Dermis blood vessel endothelial cell (primary cell): ENCODE measurements at places on chromosomes 6 and 20. TPM values are rescaled to one million over a fixed set of nuclear protein-coding genes. Genes with fewer than 3 reads are reported as not detected.

DNA sequence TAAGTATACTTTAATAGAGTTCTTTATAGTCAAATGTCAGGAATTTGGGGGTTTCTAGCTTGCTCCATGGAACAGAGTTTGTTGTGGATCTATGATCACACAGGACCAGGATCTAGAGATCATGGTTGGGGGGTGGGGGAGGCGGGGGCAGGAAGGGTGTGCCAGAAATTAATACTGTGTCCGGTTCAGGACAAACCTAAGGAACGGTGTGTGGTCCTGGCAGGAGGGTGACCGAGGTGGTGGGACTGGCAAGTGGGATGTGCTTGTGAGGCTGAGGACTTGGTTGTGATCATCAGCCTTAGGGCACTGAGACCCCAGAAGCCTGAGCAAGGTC is 27.9 kb downstream of the GSTA3 start:
- DNase-seq, result no peak

DNA sequence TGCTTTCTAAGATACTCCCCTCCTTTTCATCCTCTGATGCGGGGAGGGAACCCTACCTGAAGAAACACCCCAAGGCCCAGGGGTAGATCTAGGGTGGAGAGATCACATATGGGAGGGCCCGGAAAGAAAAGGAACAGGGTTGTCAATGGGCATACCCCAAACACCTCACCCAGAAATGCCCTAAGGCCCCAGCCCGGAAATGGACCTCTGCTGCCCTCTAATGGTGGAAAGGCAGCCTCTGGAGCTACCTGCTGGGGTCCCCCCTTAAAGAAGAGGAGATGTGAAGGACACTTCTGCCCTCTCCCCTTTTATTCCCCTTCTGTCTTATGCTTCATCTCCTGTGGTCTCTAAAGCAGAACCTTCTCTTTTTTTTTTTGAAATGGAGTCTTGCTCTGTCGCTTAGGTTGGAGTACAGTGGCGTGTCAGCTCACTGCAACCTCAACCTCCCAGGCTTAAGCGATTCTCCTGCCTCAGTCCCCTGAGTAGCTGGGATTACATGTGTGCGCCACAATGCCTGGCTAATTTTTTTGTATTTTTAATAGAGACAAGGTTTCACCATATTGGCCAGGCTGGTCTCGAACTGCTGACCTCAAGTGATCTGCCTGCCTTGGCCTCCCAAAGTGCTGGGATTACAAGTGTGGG is 458 bp upstream of the ARMC12 start:
- DNase-seq, result peak; percentile 77

TNF gene
- total RNA-seq, result 0.17 TPM in 1 of 2 replicates, not detected in the other

- DNase-seq, result peak; percentile 54
Observed at GRCh38 chr6:144283646-144284477, 1.3 kb upstream of the UTRN start.

- no peak for DNase-seq
Observed at GRCh38 chr20:11182720-11183119, 508.9 kb upstream of the JAG1 start.

- peak; percentile 3 for DNase-seq
Observed at GRCh38 chr6:108027594-108027993, 46.9 kb downstream of the OSTM1 start.

- DNase-seq, result no peak
Observed at GRCh38 chr6:12081771-12082170, 69.7 kb downstream of the HIVEP1 start.

GRCh38 chr20:18496042-18496441 is 983 bp downstream of the RBBP9 start:
- DNase-seq, result peak; percentile 13

DNA sequence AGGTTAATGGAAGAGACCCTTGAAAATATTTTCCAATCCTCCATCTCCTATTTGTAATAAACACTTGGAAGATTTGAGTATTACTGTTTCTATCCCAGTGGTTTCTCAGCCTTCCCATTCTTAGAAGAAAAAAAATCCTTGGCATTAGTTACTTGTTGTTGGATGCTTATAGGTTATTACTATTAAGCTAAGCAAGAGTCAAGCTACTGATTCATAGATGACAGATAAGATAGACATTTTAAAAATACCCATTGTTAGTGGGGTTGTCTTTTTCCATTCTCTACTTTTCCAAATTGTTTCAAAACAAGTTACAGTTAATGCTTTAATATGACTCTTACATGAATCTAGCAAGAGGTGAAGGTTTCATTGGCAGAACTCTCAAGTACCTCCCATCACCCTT is 158.5 kb downstream of the HIVEP2 start:
- no peak for DNase-seq
